ENCODE measurements at places on chromosomes 1 and 21.

- peak; percentile 67 for DNase-seq
These were observed 156.9 kb upstream of the NBPF11 start for GRCh38 chr1:148308832-148309458.

DNA sequence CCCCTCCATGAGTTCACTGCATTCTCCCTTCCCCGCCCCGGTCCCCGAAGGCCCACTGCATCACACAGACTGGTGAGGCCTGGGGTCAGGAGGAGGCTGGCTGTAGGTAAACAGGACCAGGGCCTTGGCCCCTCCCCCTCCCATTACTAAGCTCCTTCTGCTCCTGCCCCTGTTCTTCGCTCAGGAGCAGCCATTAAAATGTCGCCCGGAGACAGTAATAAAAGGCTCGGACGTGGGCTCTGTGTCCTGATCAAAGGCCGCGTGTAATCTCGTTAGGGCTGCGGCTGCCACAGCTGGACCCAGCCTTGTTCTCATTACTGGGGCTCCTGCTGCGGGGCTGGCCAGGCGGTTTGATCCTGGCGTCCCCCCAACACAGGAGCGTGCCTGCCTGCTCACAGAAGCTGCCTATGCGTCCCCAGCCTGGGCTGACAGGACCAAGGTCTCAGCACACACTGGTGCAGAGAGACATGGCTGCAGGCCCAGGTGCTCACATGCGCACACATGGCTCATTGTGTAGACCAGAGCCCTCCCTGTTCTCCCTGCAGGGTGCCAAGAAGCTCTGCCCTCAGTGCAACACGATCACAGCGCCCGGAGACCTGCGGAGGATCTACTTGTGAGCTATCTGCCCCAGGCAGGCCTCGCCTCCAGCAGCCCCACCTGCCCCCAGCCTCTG is 24.0 kb downstream of the TMEM53 start:
- no peak for DNase-seq

DNA sequence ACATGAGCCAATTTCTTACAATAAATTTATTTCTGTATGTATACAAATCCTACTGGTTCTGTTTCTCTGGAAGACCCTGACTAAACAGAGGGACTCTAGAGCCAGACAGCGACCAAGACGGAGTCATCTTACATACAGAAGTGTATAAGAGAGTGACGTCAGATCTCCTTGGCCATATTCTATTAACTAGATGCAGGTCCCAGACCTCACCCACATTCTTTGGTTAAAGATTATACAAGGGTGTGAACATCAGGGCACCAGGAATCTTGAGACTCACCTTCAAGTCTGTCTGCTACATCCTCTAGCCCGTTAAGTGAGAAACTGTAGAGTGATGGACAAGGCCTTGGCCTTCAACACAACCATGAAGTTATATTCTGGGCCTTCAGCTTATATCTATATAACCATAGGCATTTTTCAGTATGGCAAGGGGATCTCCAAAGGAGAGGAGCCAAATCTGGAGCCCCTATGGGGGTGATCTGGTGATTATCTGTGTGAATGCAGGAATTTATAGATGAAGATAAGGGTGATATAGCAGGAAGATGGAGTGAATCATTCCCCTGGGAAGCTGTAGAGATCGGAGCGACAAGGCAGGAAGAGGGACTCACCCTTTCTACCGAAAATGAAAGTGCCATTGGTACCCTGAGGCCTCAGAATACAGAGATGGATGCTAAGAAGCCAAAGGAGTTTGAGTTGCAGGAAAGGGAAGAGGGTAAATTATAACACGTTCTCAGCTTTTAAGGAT is 83.9 kb downstream of the ADAMTS1 start:
- DNase-seq, result peak; percentile 65

DNA sequence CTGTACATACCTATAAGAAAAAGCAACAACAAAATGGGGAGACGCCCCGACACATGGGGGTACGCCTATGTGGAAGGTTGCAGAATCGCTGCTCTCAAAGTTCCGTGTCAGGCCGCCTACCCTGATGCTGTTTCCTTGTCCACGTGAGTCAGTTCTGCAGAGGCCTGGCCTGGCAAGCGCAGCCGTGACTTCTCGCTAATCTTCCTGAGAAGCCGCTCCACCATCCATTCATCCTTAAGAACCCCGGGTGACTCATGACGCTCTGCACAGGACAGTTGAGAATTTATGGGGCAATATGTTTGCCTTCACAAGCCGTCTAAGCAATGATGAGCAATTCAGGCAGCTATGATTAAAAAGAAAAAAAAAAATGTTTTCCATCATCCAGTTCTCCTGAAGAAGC is 122.3 kb upstream of the TMPRSS2 start:
- DNase-seq, result peak; percentile 100

DNA sequence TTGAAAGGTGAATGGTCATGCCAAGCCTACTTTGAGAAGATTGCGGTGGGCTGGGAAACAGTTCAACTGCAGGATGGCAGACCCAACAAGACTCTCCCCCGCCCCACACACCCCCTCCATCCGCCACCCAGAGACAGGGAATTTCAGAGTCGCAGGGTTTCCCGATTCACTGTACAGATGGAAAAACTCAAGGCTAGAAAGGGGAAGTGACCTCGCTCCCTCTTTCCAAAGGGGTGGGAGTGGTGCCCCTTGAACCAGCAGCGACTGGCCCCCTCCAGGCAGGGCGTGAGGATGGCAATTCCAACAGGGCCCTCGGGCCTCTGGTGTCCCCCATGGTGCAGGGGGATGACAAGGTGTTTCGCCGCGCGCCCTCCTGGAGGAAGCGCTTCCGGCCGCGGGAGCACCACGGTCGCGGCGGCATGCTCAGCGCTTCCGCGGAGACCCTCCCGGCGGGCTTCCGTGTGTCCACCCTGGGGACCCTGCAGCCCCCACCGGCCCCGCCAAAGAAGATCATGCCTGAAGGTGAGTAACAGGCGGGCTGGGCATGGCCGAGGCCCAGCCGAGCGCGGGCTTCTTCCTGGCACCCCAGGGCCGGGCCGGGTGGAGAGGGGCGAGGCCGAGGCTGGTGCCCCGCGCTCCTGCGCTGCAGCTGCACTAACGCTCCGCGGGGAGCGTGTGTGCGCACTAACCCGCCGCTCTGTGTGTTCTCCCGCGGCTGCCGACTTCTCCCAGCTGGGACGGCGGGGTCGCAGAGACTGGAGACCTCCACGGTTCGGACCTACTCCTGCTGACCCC is 10.4 kb downstream of the MYOG start:
- DNase-seq, result no peak

- DNase-seq, result no peak
These were observed 95.6 kb upstream of the RAB3GAP2 start for GRCh38 chr1:220367833-220368232.

- DNase-seq, result no peak
These were observed 10.1 kb downstream of the ZC3H12A start for GRCh38 chr1:37484325-37485051.

GRCh38 chr1:110637475-110637874 is 31.3 kb upstream of the KCNA2 start:
- DNase-seq, result no peak

GRCh38 chr1:222974496-222974895 is 159.7 kb downstream of the DISP1 start:
- DNase-seq, result peak; percentile 91

DNA sequence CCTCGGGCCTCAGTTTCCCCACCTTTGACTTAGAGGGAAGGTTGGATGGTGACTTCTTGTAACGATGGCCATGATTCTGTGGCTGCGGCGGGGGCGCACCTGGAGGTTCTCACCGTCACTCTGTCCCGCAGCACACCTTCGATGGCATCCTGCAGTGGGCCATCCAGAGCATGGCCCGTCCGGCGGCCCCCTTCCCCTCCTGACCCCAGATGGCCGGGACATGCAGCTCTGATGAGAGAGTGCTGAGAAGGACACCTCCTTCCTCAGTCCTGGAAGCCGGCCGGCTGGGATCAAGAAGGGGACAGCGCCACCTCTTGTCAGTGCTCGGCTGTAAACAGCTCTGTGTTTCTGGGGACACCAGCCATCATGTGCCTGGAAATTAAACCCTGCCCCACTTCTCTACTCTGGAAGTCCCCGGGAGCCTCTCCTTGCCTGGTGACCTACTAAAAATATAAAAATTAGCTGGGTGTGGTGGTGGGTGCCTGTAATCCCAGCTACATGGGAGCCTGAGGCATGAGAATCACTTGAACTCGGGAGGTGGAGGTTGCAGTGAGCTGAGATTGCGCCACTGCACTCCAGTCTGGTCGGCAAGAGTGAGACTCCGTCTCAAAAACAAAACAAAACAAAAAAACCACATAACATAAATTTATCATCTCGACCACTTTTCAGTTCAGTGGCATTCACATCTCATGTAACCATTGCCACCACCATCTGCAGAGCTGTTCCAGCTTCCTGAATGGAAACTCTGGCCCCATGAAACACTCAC is 2.1 kb upstream of the PFKL start:
- DNase-seq, result peak; percentile 83

DNA sequence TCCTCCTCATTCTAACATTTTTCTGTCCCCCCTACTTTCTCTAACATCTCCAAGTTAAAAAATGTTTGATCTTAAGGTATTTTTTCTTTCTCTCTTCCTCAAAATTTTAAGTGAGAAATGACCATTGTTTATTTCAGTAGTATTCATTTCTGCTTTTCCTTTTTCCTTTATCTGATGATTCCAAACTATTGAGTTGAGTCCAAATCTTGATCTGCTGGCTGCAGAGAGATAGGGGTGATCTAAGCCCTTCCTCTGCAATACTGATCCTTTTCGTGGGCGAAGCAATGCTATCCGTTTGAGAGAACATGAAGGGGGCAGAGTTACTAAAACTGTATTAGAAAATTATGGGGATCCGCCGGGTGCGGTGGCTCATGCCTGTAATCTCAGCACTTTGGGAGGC is 516 bp upstream of the NMNAT2 start:
- DNase-seq, result no peak

- no peak for DNase-seq
These were observed 127.6 kb downstream of the C1orf21 start for GRCh38 chr1:184514447-184514846.

DNA sequence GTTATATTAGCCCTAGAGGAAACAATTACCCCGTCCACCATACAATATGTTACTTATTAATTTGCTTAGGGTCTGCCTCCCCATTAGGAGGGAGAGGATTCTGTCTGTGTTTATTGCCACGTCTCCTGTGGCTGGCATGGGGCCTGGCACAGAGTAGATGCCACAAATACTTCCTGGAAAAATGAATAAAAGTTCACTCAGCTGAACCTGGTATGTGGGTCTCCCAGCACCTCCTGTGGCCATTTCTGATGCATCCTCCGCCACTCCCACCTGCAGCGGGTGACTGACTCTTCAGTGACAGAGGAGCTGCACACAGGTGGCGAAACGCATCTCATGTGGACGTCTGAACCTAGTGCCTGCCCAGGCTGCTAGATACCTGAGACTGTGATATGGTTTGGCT is 112.7 kb downstream of the CLIC6 start:
- no peak for DNase-seq

- no peak for DNase-seq
These were observed 39.8 kb upstream of the ID3 start for GRCh38 chr1:23599125-23599524.

GRCh38 chr1:43688594-43689000 is 18.7 kb upstream of the ST3GAL3 start:
- DNase-seq, result peak; percentile 93

DNA sequence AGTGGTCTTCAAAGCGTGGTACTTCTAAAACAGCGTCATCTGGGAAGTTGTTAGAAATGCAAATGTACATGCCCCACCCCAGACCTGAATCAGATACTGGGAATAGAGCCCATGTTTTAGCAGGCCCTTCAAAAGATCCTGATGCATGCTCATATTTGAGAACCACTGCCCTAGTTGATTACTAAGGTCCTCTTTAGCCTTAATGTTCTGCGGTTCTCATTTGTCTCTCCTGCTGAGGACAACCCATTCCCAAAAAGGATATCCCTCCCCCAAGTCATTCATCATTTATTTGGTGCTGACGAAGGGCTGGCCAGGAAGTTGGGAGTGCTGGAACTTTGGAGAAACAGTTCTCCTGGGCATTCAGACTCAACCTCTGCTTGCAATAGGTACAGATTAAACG is 92.4 kb upstream of the RALGPS2 start:
- peak; percentile 71 for DNase-seq

GRCh38 chr1:231139125-231139649 is 22.7 kb upstream of the TRIM67 start:
- DNase-seq, result peak; percentile 54

GRCh38 chr1:10001016-10001665 is 4.1 kb downstream of the RBP7 start:
- DNase-seq, result no peak

DNA sequence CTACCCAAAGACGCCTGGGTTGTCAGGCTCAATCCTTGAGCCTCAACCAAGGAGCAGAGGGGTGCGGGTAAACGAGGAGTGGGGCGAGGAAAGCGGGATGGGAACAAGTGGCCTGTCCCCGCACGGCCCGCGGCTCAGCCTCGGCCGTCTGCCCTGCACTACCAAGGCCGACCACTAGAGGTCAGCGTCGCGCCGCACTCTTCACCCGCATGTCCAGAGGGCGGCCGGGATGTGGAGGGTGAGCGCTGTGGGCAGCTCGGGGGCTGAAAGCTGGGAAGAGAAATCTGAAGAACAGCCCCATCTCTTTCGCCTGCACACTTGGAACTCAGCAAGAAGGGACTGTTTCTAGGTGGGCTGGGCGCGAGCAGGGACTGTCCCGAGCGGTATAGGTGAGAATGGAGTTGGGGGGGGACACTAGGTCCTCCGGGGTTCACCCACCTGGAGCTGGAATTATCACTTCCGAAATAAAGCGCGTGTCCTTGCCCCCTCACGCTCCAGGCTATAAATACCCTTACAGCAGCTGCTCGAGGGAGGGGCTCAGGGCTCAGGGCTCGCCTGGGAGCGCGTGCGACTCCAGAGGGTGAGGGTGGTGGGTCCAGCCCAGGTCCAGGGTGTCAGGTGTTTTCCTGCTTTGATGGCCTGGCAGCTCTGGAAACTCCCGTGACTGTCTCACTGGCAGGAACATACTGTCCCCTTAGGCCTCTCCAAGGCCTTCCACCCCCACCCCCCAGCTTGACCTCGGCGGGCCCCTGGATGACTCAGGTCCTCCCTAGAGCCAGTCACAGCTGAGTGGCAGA is 9.8 kb downstream of the SLC30A2 start:
- peak; percentile 80 for DNase-seq

DNA sequence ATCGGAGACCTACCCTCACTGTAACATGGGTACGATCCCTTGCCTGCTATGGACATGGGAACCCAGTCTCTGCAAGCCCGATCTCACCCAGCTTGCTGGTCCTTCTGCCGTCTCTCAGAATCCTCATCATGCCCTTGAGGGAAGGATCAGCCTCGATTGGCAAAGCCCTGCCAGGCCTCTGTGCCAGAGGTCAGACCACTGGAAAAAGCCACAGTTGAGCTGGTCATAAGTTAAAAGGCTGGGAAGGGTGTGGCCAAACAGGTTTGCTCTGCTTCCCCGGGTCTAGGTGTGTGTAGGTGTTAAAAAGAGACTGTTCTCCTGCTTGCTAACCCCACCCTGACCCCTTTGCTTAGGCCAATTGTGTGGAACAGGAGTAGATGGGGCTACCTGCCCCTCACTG is 19.5 kb upstream of the PADI3 start:
- DNase-seq, result no peak

- peak; percentile 51 for DNase-seq
These were observed 26.0 kb downstream of the RGS1 start for GRCh38 chr1:192601567-192601966.

- no peak for DNase-seq
These were observed 15.2 kb downstream of the NR5A2 start for GRCh38 chr1:200042552-200043335.
